ENCODE measurements at places on chromosomes 11 and 22. TPM values are rescaled to one million over a fixed set of nuclear protein-coding genes. Genes with fewer than 3 reads are reported as not detected.

DNA sequence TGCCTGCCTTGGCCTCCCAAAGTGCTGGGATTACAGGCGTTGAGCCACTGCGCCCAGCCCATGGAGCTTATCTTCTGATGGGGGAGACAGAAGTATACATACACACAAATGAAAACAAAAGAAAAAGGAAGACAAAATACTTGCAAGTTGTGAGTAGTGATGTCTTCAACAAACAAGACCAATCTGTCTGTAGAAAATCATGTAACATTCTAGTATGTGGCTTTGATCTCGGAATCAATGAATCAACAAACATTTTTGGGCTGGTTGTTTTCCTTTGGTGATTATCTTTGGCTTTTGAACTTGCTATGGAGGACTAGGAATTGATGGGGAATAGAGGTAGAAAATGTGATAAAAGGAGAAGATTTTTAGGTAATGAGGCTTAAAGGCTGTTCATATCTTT is 3.4 kb upstream of the CTNND1 start:
- no peak for DNase-seq
- H3K27ac ChIP-seq = no peak overlapping the region
- no peak overlapping the region for H3K4me3 ChIP-seq
- peaks cover 2% of the 10 kb centered on the region for H3K36me3 ChIP-seq

DNA sequence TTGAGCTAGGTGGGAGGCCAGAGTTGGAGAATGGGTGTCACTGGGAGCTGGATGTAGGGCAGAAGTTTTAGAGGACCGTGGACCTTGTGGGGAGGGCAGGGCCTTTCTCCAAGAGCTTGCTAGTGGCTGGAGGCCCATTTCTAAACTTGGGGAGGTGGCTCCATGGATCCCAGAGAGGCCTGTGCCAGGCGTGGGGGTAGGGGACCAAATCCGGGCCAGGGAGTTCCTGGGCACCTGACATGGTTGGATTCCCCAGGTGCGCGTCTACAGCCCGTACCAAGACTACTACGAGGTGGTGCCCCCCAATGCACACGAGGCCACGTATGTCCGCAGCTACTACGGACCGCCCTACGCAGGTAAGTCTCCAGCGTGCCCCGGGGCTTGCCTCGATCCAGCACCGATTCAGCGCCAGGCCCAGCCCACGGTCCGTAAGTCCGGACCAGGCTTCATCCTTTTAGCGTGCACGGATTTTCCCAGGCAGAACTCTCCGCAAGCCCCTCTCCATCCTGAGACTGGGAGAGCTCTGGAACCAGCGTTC is 14.2 kb downstream of the PLEKHB1 start:
- H3K4me3 ChIP-seq = no peak overlapping the region
- peaks cover 3% of the 10 kb centered on the region for H3K27me3 ChIP-seq
- no peak for DNase-seq
- H3K36me3 ChIP-seq = peaks cover 5% of the 10 kb centered on the region

GRCh38 chr11:134978388-134979088 is 566.5 kb upstream of the B3GAT1 start:
- H3K27ac ChIP-seq = no peak overlapping the region
- H3K4me1 ChIP-seq = peaks cover 3% of the 10 kb centered on the region
- peak; percentile 53 for DNase-seq
- no peaks in the 10 kb centered on the region for H3K27me3 ChIP-seq

ELMOD1 gene
- 0.61 TPM for total RNA-seq

NPTXR gene
- 7.8 TPM for total RNA-seq

RIMBP3C gene
- total RNA-seq = 0.22 TPM

CASP5 gene
- total RNA-seq = not detected
